Activated CD4-positive, alpha-beta T cell treated with anti-CD3 and anti-CD28 coated beads for 36 hours (primary cell): ENCODE measurements at places on chromosomes 6 and 20. TPM values are rescaled to one million over a fixed set of nuclear protein-coding genes. Genes with fewer than 3 reads are reported as not detected.

GRCh38 chr6:22363714-22364239, 66.9 kb upstream of the PRL start:
- no peak overlapping the region for H3K27ac ChIP-seq
- no peaks in the 10 kb centered on the region for H3K4me1 ChIP-seq
- DNase-seq: no peak
- no peaks in the 10 kb centered on the region for H3K36me3 ChIP-seq

DNA sequence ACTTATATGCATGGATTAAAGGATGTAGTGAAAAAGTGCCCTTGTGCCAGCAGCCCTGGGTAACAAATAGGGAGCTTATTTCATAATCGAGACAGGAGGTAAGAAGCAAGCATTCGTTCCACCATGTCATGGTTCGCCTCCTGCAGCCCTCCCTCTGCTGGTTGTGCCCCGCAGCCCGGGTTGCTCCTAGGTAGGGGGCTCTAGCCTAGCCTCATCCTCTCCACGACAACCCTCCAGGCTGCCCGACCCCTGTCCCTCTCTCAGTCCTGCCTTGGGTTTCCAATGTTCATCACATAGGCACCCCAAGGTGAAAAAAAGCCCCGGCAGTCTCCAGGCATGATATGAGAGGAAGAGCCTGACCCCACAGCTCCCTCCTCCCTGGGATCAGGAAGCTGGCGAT, 75.5 kb upstream of the SYNDIG1 start:
- no peak for DNase-seq
- no peaks in the 10 kb centered on the region for H3K27me3 ChIP-seq
- no peak overlapping the region for H3K4me3 ChIP-seq

DNA sequence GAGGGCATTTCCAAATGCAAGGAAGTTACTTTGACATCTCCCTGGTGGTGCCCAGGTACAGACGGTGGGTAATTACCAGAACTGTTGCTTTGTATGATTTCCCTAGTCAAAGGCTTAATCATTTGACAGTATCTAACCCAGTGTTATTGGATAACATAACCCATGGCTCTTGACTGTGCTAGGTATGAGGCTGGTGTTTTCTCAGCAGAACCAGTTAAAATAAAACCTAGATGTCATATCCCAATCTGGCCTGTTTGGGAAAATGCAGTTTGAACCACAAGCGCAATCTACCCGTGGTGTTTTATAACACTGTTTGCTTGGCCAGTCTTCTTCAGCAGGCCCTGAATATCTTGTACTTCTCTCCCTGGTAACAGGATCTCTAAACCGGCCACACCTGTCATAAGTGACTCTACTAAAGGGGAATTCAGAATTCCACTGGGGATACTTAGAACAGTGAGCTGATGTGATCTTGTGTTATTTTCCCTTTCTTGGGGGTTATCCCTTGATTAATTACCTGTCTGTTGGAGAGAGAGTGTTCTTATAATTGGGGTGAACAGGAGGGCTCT, 32.8 kb downstream of the PPP1R14C start:
- no peak overlapping the region for H3K4me3 ChIP-seq
- H3K27ac ChIP-seq: no peak overlapping the region
- DNase-seq: no peak

DNA sequence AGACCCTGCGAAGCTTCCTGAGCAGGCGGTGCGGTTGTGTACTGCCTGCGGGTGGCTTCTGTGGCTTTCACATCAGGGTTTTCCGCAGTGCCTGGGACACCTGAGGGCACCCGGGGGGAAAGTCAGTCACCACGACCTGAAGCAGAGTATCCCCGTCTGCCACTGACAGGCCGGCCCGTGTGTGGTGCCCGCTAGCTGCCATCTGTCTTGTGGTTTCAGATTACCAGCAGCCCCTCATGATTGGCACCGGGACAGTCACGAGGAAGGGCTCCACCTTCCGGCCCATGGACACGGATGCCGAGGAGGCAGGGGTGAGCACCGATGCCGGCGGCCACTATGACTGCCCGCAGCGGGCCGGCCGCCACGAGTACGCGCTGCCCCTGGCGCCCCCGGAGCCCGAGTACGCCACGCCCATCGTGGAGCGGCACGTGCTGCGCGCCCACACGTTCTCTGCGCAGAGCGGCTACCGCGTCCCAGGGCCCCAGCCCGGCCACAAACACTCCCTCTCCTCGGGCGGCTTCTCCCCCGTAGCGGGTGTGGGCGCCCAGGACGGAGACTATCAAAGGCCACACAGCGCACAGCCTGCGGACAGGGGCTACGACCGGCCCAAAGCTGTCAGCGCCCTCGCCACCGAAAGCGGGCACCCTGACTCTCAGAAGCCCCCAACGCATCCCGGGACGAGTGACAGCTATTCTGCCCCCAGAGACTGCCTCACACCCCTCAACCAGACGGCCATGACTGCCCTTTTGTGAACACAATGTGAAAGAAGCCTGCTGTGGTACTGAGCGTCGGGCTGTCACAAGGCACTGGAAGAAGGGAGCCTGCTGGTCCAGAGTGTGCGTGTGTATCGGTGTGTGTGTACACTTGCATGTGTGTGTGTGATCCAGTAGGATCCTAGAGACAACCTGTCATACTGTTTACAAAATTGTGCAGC, 54.4 kb downstream of the GOPC start:
- no peaks in the 10 kb centered on the region for H3K36me3 ChIP-seq
- H3K4me1 ChIP-seq: peaks cover 39% of the 10 kb centered on the region
- peaks cover 11% of the 10 kb centered on the region for H3K27me3 ChIP-seq
- DNase-seq: peak; percentile 60

SCUBE3 gene
- total RNA-seq: not detected

CNR1 gene
- total RNA-seq: not detected
